ENCODE measurements at places on chromosomes 13 and 19.
A peak's percentile ranks its signal among the peaks of the same experiment; 100 is the strongest.

DNA sequence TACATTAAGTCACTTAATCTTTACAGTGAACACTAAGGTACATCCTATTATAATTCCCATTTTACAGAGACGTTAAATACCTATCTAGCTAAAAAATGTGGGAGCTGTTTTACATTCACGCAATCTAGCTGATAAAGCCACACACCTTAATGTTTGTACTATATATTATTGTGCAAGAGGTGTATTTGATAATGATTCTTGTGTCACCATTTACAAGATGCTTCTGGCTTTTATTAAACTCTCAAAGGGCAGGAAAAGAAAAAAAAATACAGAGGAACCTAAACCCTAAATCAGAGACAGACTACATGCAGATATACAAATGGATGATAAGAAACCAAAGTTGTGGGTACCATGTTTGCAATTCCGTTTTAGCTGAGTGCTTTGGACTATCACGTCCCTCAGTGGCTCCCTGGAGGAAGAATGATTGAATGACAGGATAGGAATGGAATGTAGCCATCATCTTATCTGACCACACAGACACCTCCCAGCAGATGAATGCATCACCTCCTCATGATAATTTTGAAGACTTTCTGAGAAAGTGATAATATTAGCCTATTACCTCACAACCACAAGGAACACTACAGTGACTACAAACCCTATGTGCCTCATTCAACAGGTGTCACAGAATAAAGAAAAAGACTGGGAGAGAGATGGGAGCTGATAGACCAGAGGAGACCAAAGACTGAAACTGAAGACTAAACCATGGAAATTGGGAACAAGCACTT is 230.5 kb upstream of the SERP2 start:
- DNase-seq: no peak

DNA sequence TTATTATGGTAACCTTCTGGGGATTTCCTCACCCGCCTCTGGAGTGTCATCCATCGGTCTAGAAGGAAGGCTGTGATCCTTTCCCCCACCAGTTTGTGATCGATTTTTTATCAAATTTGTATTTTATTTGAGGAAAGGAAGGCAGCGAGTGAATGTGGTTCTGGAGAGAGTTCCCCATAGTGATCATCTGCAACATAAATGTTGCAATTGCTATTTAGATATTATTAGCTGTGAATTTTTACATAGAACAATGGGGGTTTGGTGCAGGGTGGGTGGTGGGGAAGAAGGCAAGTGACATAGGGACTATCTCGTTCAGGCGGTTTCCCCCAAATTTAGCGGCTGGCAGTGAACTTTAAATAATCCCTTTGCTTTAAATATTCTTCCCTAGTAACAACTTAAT is 1.2 kb downstream of the CDK8 start:
- DNase-seq: no peak

DNA sequence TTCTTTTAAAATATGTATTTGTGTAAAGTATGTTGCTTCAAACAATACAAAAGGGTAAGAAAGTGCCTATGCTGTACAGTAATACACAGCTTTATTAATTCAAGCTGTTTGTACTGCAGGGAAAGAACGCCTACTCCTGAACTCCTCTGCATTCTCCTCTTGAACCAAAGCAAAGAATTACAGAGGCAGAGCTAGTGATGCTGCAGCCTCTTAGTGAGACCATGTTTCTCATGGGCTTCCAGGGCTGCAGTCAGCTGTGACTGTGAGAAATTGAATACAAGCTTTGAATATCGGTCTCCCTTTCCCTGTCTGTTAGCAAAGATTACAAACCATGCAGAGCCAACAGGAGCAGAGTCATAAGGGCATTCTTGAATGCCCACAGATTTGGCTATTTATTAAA is 248.5 kb downstream of the SLITRK1 start:
- no peak for DNase-seq

DNA sequence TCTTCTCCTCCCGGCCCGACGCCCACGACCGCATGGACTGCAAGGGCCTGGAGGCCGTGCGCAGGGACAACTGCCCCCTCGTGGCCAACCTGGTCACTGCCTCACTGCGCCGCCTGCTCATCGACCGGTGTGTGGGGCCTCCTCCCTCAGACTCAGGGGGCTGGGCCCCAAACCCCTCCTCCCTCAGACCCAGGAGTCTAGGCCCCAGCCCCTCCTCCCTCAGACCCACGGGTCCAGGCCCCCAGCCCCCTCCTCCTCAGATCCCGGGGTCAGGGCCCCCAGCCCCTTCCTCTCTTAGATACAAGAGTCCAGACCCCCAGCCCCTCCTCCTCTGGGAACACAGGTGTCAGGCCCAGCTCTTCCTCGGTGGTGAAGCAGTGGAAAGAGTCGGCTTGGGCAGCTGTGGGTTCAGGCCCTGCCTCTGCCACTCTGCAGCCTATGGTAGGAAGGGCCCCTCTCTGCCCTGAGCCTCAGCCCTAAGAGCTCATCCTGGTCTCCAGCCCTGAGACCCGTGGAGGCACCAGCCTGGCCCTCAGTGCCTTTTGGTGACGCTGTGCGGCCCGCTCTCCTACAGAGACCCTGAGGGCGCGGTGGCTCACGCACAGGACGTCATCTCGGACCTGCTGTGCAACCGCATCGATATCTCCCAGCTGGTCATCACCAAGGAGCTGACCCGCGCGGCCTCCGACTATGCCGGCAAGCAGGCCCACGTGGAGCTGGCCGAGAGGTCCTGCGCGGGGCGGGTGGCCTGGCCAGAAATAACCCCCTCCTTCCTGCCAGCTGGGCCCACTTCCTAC is 3.7 kb upstream of the SPIB start:
- DNase-seq: peak; percentile 27

DNA sequence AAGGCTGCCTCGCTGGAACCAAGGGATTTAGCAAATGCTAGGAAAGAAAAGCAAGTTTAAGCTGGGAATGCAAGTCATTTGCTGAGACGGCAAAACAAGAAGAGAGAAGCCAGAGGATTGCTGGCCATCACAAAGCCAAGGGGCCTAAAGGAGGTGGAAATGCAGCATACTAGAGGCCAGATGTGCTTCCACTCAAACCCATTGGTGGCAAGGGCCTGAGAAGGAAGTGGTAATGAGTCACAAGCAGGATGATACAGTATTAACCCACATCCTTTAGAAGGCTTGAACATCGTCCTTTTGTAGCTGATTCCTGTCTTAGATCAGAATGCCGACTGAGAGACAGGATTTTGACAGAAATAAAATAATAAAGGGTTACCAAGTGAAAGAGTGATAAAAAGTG is 68.2 kb downstream of the ITGBL1 start:
- DNase-seq: no peak

DNA sequence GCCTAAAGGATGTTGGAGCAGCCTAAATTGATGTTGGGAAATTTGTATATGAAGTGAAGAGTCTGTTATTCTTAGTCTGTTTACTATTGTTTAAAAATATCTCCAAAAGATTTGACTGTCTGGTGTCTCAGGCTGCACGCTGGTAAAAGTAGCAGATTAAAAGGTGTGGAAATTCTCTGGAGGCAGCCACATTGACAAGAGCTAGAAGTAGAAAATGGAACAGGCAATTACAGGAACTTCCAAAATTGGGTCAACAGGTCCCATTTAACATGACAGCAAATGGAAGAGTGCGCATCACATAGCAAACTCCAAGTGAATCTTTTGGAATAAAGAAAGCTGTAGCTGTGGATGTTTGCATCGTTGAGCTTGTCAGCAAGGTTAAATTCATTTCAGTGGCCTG is 138.3 kb downstream of the MTUS2 start:
- no peak for DNase-seq

DNA sequence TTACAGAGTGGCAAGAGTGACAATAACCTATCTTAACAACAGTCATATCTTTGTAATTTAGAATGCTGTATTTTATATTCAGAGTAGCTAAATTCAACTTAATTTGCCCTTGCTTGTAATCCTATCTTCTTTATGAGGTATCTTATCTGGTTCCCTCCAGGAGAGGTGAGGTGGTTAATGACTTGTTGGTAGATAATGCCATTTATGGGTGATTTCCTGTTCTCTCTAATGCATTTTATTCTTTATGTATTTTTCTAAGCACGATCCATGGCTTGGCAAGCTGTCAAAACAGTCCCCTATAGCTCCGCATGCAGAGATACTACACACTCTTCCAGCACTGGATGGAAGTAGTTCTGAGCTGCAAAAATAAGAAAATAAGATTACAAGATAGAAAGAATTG is 267.9 kb downstream of the LMO7 start:
- DNase-seq: no peak

GRCh38 chr19:51470966-51471365 is 7.4 kb upstream of the CEACAM18 start:
- DNase-seq: no peak

DNA sequence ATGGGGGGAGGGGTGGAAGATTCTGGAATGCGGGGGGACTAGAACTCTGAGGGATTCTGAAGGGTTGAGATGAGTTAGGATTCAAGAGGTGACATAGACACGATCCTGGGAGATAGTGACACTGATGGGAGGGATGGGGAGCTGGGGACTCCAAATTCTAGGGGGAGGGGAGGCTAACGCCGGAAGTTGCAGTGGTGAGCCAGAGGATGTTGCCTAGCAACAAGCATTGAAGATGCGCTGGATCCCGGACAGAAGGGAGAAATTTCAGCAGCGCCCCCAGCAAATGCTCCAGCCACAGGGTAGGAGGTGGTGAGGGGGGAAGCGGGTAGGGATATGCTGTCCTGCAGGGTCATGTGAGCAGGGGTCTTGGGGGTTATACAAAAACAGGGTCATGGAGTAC is 6.9 kb upstream of the LTBP4 start:
- DNase-seq: no peak

GRCh38 chr19:35247526-35248309 is 1.1 kb upstream of the LSR start:
- no peak for DNase-seq

DNA sequence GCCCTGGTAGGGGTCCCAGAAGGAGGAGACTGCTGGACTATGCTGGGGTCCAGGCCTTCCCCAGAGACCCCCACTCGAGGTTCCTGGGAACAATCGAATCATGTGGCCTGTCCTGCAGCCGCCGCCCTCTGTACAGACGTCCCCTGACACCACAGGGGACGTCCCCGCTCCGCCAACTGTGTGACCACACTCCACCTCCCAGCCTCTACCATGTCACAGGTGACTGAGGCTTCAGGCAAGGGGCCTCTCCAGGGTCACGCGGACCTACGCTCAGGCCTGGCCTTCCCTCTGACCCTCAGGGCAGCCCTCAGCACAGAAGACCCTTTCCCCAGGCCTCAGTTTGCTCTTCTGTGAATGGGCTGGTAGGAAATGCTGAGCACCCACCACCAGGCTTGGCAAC is 13.1 kb upstream of the TMEM161A start:
- DNase-seq: no peak
